Immature natural killer cell (primary cell): ENCODE measurements at places on chromosomes 3 and 15. TPM values are rescaled to one million over a fixed set of nuclear protein-coding genes. Genes with fewer than 3 reads are reported as not detected.

GRCh38 chr3:160804762-160805161 lies 48.7 kb downstream of the PPM1L start:
- DNase-seq, result no peak

The EFCC1 gene
- polyA plus RNA-seq, result 0.80 TPM

GRCh38 chr3:185789134-185789533 lies 35.7 kb downstream of the IGF2BP2 start:
- DNase-seq, result no peak

The CASR gene
- not detected for polyA plus RNA-seq

The SEMA3F gene
- not detected for polyA plus RNA-seq

The KCNMB3 gene
- polyA plus RNA-seq, result 0.43 TPM

DNA sequence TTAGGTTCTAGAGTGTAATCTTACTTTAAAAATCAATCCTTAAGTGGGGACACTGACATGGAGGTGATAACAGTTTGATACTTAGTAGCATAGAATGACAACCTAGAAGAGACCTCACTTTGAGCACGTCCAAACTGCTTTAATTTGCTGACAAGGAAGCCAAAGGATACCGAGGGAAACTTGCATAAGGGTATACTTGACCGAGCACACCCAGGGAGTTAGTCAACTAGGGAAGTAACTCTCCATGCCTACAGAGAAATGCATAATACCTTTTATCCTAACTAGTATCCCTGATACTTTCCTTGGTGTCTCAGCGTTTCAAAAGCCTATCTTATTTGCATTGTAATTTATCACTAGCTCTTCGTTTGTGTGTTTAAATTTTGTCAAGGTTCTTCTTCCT lies 5.5 kb upstream of the TPRG1 start:
- no peak for DNase-seq

DNA sequence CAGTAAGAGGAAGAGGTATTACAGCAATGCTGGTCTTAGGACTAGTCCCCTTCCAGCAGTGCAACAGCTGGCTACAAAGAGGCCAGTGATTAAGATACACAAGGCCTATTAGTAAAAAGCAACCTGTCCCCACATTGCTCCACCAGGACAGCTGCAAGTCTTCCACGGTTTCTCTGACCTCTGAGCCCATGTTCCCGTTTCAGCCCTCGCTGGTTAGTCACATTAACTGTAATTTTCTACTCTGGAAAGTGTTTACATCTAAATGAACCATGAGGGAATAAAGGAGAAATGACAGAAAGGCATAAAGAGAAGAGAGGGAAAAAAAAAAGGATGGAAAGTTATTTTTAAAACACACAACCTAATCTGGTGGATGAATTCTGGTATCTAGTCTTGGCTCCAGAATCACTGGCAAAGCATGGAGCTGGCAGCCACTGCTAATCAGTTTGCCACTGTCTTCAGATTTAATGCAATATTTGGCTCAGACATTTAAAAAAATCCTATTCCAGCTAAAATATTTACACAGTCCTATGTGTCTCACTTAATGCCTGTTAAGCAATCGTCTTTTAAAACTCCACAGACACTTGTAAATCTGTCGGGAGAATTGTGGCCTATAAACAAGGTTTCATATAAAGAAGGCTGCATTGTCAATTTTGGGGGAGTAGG lies 154.9 kb downstream of the GREM1 start:
- DNase-seq, result no peak

The SLC6A20 gene
- polyA plus RNA-seq, result not detected

DNA sequence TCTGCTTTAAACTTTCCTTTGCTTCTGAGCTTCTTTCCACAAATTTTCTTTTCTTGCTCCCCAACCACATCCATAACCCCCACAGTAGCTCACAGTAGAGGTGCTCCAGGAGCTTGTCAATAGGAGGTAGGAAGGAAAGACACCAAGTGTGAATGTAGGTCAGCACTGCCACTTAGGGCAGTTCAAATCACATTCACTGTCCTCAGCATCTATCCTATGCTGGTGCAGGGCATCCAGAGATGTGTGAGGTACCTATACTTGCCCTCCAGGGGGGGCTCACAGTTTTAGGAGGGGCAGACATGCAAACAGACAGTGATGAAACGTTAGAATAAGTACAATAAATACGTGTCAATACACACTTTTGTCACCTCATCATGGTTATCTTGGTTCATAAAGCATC lies 1.5 kb upstream of the SPSB4 start:
- no peak for DNase-seq

The PROS1 gene
- not detected for polyA plus RNA-seq

The LYZL4 gene
- not detected for polyA plus RNA-seq

The TPRG1 gene
- polyA plus RNA-seq, result not detected

DNA sequence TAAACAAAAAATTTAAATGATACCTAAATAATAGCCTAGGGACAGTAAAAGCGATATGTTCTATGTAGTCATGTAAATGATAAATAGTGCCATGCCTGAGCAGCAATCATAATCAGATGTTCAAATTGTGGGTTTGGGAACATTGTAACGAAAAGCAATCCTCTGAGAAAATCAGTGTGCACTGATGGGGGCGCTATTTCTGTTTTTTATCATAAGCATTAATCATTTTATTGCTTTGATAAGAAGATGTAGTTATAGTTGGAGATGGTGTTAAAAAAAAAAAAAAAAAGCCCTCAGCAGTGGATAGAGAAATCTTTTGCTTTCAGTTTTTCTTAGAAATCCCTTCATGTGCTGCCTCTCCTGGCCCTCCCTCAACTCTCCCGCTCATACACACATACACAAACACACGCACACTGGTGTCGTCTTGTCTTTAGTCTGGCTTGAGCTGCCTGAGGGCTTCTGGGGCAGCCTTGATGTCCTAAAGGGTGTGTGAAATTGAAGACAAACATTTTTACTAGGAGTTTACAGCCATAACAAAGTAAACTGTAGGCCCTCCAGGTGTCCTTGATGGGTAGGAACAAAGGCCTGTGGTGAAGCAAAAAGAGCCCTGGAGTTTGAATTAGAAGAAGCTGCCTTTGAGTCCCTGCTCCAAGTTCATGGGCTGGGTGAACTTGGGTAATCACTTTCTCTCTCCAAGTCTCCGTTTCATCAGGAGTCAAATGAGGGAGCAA lies 428.1 kb downstream of the SOX2 start:
- no peak for DNase-seq

The REC114 gene
- polyA plus RNA-seq, result not detected

GRCh38 chr3:183768114-183768513 lies 57.3 kb downstream of the MAP6D1 start:
- no peak for DNase-seq

The IL5RA gene
- polyA plus RNA-seq, result 1.0 TPM

The MAGI1 gene
- polyA plus RNA-seq, result not detected

DNA sequence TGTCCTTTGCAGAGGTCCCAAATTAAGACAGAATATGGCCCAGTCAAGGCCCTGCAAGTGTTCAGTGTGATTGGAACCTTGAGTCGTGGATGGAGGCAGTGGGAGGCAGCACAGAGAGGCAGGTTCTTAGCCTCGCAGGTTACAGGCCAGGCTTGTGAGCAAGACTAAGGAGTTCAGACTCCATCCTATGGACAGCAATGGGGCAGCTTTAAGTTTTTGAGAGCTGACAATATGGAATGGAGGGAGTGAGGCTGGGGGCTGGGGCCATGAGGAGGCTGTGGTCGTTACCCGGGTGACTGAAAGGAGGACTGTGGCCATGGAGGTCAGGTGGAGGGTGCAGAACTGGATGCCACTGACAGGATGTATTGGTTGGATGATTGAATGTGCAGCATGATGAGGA lies 74.1 kb upstream of the PRR23C start:
- no peak for DNase-seq

DNA sequence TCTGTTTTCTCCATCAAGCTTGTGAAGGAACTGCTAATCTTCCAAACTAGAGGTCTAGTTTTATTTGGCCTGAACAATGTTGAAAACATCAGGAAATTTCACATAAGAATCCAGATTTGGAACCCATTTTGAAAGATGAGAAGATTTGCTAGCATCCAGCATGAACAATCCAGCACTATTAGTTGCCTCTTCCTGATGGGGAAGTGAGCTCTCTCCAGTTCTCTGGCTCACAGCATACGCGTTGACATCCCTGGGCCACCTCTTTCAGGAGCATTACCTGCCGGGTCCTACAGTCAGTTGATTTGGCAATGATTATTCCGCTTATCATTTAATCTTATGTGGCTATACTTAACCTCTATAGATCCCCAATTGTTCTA lies 10.9 kb downstream of the GPR87 start:
- DNase-seq, result no peak

DNA sequence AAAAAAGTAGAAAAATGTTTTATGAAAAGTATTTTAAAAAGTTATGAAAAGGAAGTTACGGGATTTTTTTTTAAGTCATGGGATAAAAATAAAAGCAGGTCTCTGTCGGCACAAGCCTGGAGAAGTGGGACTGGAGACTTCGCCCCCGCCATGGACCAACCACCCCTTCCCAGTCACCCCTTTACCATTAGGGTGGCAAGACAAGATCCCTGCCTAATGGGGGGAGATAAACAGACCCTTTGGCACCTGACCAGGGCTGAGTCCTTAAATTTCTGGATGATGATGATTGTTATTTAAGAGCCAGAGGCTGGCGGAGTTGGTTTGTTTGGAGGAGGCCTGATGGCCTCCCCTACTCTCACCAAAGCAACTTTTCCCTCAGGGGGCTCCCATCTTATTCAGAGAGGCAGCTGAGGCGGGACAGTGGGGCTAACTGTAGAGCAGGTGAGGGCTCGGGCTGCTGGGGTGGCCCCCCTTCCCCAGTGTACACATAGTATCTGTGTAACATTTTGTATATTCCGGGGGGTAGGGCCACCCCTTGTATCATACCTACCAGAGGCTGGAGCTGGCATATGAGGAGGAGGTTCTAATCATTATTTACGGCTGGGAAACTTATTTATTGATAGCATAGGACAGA lies 74.0 kb downstream of the ADAMTS7 start:
- DNase-seq, result no peak

DNA sequence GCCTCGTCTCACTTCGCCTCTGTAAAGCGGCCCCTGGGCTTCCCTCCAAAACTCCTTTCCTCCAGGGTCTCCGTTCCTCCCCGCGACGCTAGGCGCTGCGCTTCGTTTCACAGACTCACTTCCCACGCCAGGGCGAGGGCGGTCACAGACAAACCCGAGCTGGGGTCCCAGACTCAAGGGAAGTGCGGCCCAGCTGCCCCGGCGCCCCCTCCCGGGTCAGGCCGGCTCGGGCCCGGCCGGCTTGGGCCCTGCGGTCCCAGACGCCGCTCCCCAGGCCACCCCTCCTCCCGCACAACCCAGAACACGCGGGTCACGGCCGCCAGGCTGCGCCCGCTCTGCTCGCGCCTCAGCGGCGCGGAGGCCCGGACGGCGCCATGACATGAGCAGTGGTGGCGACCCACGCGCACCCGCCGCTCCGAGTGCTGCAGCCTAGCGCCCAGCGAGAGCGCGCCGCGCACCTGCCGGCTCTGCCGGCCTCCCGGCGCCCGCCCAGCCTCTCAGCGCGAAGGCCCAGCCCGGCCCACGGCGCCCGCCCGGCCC lies 547 bp downstream of the NUP210 start:
- DNase-seq, result peak; percentile 72

DNA sequence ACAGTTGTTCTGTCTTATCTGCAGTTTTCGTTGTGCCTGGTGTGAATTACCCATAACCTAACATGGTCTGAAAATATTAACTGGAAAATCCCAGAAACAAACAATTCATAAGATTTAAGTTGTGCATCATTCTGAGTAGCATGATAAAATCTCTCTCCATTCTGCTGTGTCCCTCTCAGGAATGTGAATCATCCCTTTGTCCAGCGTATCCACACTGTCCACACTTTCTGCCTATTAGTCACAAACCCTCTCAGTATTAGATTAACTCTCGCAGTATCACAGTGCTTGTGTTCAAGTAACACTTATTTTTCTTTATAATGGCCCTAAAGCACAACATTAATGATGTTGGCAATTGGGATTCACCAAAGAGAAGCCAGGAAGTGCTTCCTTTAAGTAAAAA lies 203.2 kb downstream of the CGGBP1 start:
- DNase-seq, result no peak

- no peak for DNase-seq
Measured at GRCh38 chr3:132368962-132369361, 48.3 kb upstream of the DNAJC13 start.

DNA sequence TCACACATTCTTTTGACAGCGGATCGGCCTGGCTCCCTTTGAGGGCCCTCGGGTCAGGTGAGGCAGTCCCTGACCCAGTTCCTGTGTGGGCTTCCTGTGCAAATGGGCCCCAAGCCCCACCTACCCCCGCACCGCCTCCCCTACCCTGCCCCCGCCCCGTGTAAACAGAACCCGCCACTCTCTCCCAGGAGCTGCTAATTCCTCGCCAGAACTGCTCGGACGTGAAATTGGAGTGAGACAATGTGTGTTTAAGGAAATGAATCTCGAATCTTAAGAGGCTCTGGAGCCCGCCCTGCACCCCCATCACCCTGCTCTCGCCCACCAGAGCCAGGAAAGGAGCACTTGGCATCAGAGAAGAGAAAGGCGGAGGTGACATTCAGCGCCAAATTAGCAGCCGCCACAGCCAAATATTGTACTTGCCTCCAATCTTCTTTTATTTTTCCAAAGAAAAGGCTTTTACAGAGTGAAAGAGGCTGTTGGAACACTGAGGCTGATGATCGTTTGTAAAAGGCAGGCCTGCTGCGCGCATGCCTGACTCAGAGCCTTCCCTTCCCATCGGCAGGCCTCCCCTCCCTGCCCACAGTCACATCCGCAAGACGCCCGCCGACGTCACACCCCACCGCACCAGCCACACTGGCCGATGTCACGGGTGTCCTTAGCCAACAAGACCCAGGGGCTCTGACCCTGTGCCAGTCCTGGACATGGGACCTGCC lies 53.1 kb downstream of the CACNA2D2 start:
- DNase-seq, result peak; percentile 98

DNA sequence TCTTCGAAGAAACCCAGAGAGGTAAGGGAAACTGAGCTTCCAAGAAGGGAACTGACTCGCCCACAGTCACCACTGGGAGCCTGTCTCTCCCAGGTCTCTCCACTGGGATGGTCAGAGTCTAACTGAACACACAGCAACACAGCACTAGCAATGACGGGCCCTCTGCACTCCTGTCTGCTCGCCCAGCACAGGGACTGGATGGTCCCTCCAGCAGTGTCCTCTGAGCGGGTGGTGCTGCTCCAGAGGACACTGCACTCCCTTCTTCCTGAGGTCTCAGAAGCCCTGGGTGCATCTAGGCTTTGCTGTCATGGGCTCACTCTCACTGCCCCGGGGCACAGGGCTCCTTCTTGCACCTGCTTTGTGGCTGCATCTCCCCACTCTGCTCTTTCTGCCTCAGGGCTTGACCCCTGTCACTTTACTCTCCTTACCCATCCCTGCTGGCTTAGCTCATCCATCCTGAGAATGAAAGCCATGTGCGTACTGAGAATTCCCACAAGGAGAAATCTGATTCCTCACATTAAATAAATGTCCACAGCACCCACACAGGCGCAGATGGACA lies 356.6 kb downstream of the GABRG3 start:
- no peak for DNase-seq

- no peak for DNase-seq
Measured at GRCh38 chr15:73378089-73378488, 9.3 kb upstream of the HCN4 start.

The PATL2 gene
- polyA plus RNA-seq, result 24.8 TPM

The ZNF501 gene
- 2.3 TPM for polyA plus RNA-seq

GRCh38 chr3:186845756-186846155 lies 3.2 kb downstream of the ADIPOQ start:
- no peak for DNase-seq
